ENCODE measurements at places on chromosomes 3 and 15.
A peak's percentile ranks its signal among the peaks of the same experiment; 100 is the strongest.

GRCh38 chr3:171379281-171379680 lies 80.9 kb downstream of the TNIK start:
- no peak for DNase-seq

- DNase-seq = no peak
Observed at GRCh38 chr3:197728487-197728886, 8.2 kb downstream of the RUBCN start.

DNA sequence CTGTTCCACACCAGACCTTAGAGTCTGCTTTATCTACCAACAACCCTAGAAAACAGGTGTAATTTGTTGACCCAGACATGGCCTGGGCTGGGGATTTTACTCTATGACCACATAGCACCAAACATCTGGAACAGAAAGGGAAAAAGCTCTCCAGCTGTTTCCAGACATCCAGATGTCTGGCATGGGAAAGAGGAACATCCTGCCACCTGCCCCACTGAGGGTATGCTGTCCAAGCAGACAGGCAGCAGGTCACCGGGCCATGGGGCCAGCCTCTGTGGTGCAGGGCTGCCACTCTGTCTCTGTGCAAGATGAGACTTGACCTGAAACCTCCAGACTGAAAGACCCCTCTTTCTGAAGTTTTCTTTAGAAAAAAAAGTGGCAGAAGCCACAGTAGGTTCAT lies 359.3 kb upstream of the ICE2 start:
- no peak for DNase-seq

DNA sequence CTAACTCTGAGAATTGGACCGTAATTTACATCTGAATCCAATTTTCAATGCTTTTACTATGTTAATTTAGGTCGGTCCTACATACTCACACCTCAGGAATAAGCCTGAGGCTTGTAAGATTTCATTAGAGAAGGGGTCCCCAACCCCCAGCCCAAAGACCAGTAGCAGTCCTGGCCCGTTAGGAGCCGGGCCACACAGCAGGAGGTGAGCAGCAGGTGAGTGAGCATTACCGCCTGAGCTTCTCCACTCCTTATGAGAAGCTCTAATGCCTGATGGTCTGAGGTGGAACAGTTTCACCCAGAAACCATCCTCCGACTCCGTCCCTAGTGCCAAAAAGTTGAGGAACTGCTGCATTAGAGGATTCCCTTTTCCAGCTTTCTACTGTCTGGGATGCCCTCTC lies 757.3 kb downstream of the SI start:
- no peak for DNase-seq

GRCh38 chr15:26028086-26028740 lies 165.1 kb upstream of the ATP10A start:
- DNase-seq = no peak

- no peak for DNase-seq
Observed at GRCh38 chr15:96392380-96393208, 62.1 kb downstream of the NR2F2 start.

GRCh38 chr3:194756460-194756779 lies 70.7 kb downstream of the FAM43A start:
- peak; percentile 47 for DNase-seq

GRCh38 chr3:161395115-161396012 lies 24.0 kb upstream of the SPTSSB start:
- DNase-seq = no peak

GRCh38 chr3:182782149-182782548 lies 11.2 kb upstream of the ATP11B start:
- no peak for DNase-seq

- DNase-seq = no peak
Observed at GRCh38 chr15:48031466-48031865, 89.3 kb upstream of the SLC24A5 start.

DNA sequence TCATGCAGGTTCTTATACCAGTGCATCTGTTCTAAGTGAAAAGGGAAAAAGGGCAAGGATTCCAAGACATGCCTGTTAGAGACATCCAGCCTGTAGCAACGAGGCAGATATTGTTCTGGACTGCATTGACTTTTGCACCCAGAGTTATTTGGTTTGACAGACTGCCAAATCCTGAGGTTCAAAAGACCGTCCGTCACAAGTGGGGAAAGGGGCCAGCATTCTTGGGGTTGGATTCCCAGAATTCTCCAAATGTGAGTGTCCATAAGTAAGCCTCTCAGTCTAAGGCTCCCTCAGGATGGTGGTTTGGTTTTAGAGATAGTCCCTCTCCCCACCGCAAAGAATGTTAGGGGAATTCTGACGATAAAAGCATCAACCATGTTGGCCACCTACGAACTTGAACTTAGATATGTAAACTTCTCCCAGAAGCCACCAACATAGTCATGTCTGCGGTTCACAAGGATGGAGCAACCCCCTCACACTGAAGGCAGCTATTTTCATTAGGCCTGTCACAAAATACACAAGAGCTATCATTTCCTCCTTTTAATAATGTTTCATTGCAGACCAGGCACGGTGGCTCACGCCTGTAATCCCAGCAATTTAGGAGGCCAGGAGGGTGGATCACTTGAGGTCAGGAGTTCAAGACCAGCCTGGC lies 13.6 kb upstream of the LACTB start:
- no peak for DNase-seq

GRCh38 chr3:46297658-46298423 lies 55.6 kb downstream of the CCR3 start:
- no peak for DNase-seq

DNA sequence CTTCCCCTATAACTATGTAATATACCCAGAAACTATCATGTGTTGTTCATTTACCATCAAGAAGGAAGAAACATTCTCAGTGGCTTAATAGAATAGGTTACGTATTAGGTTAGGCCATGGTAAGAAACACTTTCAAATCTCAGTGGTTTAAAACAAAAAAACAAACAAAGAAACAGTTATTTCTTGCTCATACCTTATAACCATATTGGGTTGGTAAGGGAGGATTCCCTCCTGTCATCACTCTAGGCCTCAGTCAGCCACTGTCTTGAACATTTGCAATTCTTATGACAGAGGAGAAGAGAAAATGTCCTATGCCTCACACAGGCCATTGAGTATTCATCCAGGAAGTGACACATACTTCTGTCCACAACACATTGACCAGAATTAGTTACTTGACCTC lies 727.7 kb upstream of the NECTIN3 start:
- DNase-seq = no peak

- no peak for DNase-seq
Observed at GRCh38 chr3:185532901-185533300, 19.5 kb downstream of the LIPH start.

- DNase-seq = no peak
Observed at GRCh38 chr15:79064496-79064895, 26.1 kb downstream of the RASGRF1 start.

DNA sequence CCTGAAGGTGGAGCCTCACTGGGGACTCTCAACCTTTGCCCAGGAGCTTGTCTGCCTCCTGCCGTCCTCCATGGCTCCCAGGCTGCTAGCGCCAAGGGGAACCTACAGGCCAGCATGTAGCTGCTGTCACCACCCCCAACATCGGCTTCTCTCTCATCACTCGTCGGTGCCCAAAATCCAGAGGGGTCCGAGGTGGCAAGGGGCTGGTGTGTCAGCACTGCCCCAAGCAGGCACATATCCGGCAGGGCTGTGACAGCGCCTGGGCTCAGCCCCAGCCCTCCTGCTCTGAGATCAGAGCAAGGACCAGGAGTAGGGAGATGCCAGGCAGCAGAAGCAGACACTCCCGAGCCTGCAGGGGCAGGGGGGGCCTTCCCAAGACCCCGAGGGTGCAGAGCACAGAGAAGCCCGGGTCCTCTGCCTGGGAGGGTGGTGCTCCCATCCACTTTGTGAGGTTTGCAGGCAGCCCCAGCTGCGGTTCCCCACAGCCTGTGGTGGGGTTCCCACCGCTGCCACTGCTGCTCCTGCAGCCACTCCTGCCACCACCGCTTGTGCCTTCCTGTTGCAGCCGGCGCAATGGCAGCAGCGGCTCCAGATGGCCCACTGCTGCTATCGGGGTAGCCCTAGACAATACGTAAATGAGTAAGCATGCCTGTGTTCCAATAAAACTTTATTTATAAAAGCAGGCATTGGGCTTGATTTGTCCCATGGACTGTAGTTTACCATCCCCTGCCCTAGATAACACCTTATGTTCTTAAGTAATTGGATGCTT lies 451.0 kb downstream of the EPHA6 start:
- DNase-seq = no peak

DNA sequence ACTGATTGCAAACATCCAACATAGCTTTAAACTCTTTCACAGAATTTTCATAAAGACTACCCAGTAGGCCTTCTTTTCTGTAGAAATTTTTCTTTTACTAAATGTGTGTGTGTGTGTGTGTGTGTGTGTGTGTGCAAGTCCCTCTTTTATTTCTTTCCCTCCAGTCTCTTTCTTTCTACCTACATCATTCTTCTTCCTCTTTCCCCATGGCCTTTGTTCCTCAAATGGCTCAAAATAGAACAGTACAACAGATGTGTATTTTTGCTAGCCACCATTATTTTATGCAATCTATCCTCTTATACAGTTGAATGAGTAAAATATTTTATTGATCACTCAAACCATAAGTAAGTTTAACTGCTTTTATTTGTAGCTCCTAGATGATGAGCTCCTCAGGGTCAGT lies 76.4 kb downstream of the USF3 start:
- DNase-seq = no peak

DNA sequence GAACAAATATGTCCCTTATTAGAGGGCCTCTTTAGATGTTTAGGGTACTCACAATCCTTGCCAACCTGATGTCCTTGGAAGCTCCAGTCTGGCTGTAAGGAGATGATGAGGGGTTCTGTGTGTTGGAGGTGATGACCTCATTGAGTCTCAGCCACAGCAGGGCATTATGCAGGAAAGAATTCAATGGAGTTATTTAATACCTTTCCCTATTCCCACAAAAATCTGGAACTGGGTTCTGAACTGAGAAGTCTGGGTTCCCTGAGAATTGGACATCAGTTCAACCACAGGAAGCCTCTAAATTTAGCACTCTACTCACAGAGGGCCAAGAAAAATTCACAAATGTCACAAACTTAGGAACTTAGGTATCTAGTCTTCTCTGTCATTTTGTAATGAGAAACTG lies 36.9 kb downstream of the SLC35A5 start:
- no peak for DNase-seq

DNA sequence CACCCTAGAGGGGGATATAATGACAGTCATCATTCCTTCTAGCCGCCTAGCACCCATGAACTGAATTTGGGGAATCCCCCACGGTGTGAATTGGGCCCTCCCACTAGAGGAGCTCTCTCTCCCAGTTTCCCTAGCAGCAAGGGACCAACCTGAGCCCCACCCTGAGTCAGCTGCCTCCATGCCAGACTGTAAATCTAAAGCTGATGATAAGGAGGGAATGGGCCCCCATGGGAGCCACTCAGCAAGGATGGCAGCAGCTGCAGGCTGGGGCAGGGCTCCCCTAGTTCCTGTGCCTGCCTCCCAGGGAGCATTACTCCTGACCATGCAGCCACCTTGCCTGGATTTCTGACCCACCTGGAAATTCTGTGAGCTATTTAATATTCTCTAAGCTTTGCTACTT lies 57.0 kb upstream of the PXYLP1 start:
- DNase-seq = no peak

GRCh38 chr15:49168016-49168415 lies 2.0 kb upstream of the GALK2 start:
- no peak for DNase-seq

DNA sequence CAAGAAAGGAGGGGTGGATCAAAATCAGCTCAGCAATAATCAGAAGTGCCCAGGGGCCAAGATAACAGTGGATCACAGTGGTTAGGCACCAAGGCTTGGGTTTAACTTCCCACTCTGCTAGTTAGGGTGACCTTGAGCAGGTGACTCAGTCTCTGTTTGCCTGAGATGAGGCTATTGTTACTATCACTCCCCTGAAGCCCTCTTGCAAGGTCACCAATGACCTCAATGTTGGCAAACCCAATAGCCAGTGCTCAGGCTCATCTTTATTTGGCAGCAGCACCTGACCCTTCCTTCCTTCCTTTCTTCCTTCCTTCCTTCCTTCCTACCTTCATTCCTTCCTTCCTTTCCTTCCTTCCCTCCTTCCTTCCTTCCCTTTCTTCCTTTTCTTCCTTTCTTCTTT lies 102.4 kb upstream of the HACD2 start:
- no peak for DNase-seq

GRCh38 chr3:126317029-126317996 lies 39.9 kb downstream of the KLF15 start:
- no peak for DNase-seq

- no peak for DNase-seq
Observed at GRCh38 chr15:56168394-56168793, 75.3 kb downstream of the RFX7 start.

- peak; percentile 54 for DNase-seq
Observed at GRCh38 chr3:133663569-133664313, 2.0 kb upstream of the TOPBP1 start.

DNA sequence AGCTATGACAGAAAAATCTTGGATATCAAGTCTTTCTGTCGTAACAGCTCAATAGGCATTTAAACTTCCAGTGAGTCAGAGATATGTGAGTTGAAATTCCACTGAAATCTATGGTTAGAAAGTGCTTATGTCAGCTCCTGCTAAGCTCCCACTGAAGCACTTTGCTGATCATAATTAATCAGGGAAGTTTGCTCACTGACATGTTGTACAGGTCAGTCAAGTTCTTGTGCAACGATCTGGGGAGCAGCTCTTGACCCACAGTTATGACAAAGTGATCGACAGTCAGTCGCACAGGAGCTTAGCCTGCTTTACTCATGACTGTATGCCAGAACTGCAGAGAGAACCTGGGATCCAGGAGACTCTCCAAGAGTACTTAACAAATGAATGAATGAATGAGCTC lies 453.5 kb downstream of the SOX2 start:
- DNase-seq = no peak

DNA sequence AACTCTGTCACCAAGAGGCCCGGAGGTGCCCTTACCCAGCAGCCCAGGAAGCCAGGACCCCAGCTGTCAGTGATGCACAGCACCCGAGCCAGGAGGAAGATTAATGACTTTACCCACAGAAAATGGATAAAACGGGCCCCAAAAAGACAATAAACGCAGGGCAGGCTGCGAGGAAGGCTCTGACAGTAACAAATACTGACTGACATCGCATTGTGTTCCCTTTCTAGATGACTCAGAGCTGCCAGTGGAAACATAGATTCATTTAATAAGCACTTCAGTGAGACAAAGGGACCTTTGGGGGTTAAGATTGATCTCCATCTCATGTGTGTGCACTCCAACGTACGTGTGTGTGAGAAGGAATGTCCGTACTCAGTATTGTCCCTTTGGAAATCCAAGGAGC lies 225.3 kb upstream of the PPP2R3A start:
- DNase-seq = no peak

GRCh38 chr3:13009132-13009945 lies 63.9 kb downstream of the IQSEC1 start:
- DNase-seq = no peak

GRCh38 chr3:186311441-186311840 lies 50.6 kb downstream of the DGKG start:
- no peak for DNase-seq

DNA sequence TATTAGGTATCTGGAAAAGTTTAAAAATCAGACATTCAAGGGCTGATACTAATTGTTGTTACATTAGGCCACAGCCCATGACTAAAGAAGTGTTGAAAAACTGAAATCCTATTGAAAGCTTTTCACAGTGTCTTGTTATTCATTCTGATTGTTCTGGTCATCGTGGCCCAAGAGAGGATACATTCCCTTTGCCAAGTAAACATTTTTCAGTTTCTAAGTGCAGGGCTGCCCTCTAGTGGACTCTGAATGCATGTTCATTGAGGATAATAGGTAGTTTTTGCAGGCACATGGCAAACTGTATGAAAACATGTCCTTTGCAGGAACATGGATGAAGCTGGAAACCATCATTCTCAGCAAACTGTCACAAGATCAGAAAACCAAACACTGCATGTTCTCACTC lies 181.1 kb downstream of the MYRIP start:
- DNase-seq = peak; percentile 39

- DNase-seq = no peak
Observed at GRCh38 chr3:184778426-184779332, 33.3 kb upstream of the VPS8 start.

Data from NCI-H2029 (cell line).